Esophagus squamous epithelium (tissue), 5 donors: ENCODE measurements at places on chromosomes 3 and 15. TPM values are rescaled to one million over a fixed set of nuclear protein-coding genes. Genes with fewer than 3 reads are reported as not detected.

GRCh38 chr3:30227571-30228301, 378.7 kb upstream of the TGFBR2 start:
- no peak for DNase-seq

DNA sequence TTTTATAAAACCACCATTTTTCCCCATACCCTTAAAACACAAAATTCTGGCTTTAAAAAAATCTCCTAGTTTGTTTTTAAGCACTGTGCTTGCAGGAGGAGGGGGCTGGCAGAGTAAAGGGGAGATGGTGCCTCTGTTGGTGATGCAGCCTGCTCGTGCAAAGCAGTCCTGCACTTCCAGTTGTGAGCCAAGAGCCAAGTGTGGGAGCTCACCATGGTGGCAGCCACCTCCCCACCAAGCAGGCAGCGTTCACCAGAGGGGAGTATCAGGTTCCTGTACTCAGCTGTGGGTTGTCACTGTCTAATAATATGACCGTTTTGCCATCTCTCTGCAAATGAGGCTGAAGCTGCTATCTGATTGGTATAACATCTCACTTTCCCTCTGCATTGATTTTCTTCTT, 164.8 kb downstream of the SYNPR start:
- DNase-seq: no peak

DNA sequence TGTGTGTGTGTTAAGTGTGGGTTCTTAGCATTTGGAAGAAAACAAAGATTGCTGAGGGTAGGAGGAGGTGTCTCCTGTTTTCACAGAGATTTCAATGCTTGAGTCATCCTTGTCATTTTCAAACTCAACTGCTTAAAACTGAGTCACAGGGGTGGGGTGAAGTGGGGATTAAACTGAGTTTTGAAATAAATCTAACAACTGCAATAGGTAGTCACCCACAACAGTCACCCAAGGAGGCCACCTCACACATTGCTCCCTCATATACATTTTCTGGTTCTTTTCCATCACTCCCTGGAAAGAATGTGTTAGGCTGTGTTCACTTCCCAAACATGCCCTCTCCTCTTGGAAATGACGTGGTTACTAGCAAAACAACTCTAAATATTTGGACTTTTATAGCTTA, 187.7 kb upstream of the CMC1 start:
- no peak for DNase-seq

GRCh38 chr15:68982976-68983563, 31.4 kb upstream of the NOX5 start:
- no peak for DNase-seq

DNA sequence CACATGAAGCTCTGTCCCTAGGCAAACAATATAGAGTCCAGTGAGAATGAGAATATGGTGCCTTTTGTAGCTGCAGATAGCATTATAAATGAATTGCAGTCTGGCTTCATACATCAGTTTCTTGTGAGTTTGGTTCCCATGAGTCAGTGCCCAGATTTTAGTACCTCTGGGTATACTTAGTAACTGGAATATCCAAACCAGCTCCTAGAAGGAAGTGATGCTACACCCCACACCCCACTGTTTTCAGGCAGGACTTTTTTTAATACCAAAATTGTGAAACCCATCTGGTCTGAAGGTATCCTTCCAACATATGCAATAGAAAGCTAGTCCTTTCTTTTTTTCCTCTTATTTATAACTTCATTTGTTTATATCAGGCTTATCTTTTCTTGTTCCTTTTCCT, 42.1 kb upstream of the FOXP1 start:
- no peak for DNase-seq

GRCh38 chr3:129855832-129856419, 37.6 kb downstream of the TMCC1 start:
- no peak for DNase-seq

MYO5C gene
- total RNA-seq: 17.8 TPM
